NCI-H345 (cell line): ENCODE measurements at places on chromosomes 6 and 20.
A peak's percentile ranks its signal among the peaks of the same experiment; 100 is the strongest.

DNA sequence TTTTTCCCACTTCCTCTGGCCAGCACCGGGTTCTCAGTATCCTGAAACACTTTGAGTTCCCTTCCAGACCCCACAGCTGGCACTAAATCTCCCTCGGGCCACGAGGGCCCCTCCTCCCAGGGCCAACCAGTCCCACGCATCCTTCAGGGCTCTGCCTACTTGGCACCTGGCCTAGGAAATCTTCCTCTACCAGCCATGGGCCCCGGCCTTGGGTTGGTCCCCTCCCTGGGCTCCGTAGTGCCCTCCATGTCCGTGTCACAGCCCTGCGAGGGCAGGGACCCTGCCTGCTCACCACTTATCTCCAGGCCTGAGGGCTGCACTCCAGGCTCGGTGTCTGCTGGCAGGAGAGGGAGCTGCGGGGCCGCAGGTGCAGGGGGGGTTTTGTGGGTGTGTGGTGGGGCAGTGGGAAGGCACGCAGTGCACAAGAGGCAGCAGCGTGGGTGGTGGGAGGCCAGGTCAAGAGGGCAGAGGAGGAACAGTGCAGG lies 48.8 kb upstream of the CDH22 start:
- DNase-seq: peak; percentile 17

GRCh38 chr6:16521528-16521927 lies 239.7 kb downstream of the ATXN1 start:
- DNase-seq: no peak

- no peak for DNase-seq
Observed at GRCh38 chr20:62429455-62430310, 2.3 kb upstream of the RBBP8NL start.

- no peak for DNase-seq
Observed at GRCh38 chr20:44586289-44586911, 4.0 kb downstream of the PKIG start.

GRCh38 chr6:131257104-131257503 lies 121.8 kb downstream of the AKAP7 start:
- DNase-seq: no peak

DNA sequence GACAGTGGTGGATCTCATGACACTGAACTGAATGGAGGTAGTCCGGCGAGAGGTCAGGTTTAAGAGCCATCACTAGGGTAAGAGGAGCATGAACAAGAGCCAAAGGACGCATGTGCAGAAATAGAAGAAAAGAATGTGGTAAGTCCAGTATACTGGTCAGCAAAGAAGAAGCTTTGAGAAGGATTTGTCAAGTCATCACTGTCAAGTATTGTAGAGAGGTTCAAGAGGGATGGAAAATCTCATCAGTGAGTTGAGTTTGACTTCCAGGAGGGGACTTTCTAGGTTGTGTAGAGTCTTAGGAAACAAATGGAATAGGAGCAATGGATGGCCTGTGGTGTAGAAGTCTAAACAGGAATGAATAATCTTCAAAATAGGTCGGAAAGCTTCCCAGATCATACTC lies 161.8 kb downstream of the BTBD3 start:
- DNase-seq: no peak
